ENCODE measurements at places on chromosomes 7 and 10. TPM values are rescaled to one million over a fixed set of nuclear protein-coding genes. Genes with fewer than 3 reads are reported as not detected.

DNA sequence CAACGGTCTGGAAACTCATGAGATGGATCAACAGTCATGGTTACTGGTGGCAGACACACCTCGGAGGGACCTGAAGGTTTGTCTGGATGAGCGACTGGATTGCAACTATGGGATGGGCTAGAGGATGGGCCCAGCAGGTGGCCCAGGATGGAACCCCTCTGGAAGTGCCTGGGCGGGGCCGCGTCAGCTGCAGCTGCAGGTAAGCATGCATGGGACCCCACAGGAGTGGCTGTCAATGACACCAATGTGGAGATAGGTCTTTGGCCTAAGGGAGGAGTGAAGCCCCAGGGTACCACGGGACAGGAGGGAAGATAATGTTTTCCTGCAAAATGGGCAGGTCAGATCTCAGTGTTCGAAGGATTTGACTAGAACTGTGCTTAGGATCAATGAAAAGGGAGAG is 103.4 kb downstream of the LANCL2 start:
- peak; percentile 9 for DNase-seq

DNA sequence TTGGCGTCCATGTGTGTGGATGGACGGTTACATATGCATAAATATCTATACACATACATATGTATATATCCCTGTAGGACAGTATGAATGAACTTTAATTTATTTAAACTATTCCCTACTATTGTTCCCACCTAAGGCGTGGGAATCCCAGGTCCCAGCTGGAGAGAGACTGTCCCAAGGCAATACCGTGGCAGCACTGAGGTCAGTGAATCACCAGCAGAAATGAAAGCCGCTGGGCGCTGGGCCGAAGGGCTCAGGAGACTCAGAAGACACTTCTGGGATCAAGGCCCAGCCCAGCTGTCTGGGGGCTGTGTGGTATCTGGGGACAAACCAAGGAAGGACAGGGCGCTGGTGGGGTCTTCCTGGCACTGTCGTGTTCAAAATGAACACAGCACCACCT is 49.6 kb upstream of the MYL10 start:
- no peak for DNase-seq

GRCh38 chr7:93973134-93973533 is 31.0 kb downstream of the BET1 start:
- DNase-seq = no peak

The CFAP70 gene
- polyA plus RNA-seq = 1.9 TPM

GRCh38 chr10:66828957-66829356 is 96.9 kb upstream of the LRRTM3 start:
- DNase-seq = no peak

DNA sequence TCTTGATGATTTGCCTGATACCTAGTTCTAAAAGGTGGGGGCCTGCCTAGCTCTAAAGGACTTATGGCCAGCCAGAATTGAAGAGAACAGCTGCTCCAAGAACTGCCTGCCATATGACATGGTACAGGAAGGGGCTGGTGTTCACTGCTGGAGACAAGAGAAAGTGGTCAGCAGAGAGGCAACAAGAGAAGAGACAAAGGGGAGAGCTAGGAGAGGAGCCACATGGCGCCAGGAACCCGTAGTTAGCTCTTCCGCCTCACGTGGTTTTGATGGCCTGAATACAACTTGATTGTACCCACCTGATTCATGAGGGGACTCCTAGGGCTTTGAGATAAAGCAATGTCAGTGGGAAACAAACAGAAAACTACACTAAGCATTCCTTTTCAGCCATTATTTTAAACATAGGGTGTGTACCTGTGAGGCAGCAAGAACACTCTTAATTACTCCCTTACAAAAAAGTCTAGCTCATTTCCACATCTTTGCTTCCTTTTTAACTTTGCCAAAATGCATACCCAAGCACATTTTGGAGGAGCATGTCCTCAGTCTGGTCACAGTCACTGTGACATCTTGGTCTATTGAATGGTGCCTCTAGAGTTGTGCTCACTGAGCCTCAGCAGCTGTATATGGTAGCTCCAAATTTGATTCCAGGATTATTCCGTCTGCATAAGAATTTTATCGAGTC is 71.6 kb downstream of the CCDC71L start:
- no peak for DNase-seq

GRCh38 chr10:60099998-60100747 is 193.8 kb upstream of the CCDC6 start:
- peak; percentile 37 for DNase-seq

The GPR15LG gene
- polyA plus RNA-seq = not detected

- DNase-seq = no peak
Measured at GRCh38 chr7:14754631-14755030, 147.9 kb downstream of the DGKB start.

DNA sequence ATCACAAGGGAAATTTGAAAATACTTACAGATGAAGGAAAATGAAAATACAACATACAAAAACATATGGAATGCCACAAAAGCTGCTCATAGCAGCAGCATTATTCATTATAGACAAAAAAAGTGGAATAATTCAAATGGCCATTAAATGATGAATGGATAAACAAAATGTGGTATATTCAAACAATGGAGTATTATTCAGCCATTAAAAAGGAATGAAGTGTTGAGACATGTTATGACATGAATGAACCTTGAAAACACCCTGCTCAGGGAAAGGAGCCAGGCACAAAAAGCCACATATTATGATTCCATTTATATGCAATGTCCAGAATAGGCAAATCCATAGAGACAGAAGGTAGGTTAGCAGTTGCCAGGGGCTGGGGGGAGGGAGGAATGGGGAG is 62.6 kb upstream of the SFMBT2 start:
- DNase-seq = no peak

The C10orf67 gene
- 1.1 TPM for polyA plus RNA-seq

GRCh38 chr7:133602291-133602690 is 349.4 kb downstream of the EXOC4 start:
- DNase-seq = no peak

- no peak for DNase-seq
Measured at GRCh38 chr7:17598846-17599245, 300.4 kb downstream of the AHR start.
